Left renal pelvis (tissue), 4 donors: ENCODE measurements at places on chromosomes 3 and 15. TPM values are rescaled to one million over a fixed set of nuclear protein-coding genes. Genes with fewer than 3 reads are reported as not detected.
A peak's percentile ranks its signal among the peaks of the same experiment; 100 is the strongest.

GOLGA8J gene
- 0.59 TPM for polyA plus RNA-seq

IL17RC gene
- polyA plus RNA-seq = 44.0 TPM

TYRO3 gene
- polyA plus RNA-seq = 120 TPM

PLCH1 gene
- polyA plus RNA-seq = 10.4 TPM

GAP43 gene
- polyA plus RNA-seq = 5.8 TPM

NSMCE3 gene
- 8.7 TPM for polyA plus RNA-seq

RASGRF1 gene
- 0.54 TPM for polyA plus RNA-seq

CCDC14 gene
- polyA plus RNA-seq = 132 TPM

GOLGA6B gene
- polyA plus RNA-seq = not detected

DNA sequence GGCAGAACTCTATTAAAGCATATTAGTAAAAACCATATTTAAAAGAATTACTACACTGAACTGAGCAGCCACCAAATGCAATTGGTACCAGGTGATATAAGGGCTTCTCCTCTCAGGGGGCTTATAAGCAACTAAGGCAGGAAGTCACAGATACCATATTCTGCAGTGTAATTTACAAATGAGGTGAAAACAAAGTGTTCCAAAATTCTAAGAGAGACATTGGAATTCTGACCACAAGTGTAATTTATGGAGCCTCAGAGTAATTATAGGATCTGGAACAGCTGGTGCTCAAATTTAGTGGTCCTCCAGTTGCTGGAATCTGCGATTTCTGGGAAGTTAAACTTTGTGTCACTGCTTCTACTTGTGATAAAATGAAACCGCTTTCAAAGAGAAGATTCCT is 3.1 kb upstream of the NR1I2 start:
- no peak for DNase-seq

DNA sequence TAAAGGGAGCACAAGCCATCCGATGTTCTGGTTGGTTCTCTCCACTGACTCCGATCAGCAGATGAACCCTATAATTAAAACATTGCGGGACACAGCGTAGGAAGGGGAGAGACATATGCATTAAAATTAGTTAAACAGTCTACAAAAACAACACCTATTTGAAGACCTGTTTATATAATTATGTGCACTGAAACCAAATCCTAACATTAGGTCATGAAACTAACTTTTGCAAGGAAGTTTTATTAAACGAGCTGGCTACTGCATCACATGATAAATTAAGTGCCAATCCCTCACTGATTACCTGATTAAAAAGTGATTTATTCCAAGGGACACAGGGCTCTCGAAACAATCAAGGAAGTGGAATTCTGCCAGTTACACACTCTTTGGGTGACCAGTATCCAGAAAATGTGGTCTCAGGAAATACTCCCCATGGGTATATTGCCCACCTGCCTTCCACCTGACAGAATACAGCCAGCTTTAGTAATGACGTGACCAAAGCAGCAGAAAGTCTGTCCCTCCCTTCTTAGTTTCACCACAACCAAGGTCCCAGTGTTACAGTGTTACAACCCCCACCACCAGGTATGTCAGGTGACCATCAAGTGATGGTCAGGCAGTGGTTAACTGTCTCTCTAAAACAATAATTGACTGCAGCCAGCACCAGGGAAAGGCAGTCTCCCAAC is 69.5 kb downstream of the HERC1 start:
- no peak for DNase-seq

GRCh38 chr3:50503504-50504342 is at the start of gene CACNA2D2:
CACNA2D2 (minus strand) TSS chr3:50503634; CDS start chr3:50503423, 211 bp downstream.
- DNase-seq = no peak

GRCh38 chr3:48435774-48436476 is 4.0 kb downstream of the CCDC51 start:
- DNase-seq = no peak

GRCh38 chr3:181715571-181716340 is 4.0 kb downstream of the SOX2 start:
- DNase-seq = no peak

- DNase-seq = no peak
Observed at GRCh38 chr3:157073810-157074209, 86.1 kb downstream of the CCNL1 start.

GRCh38 chr15:79091204-79091867 is 756 bp upstream of the RASGRF1 start:
- DNase-seq = no peak

DNA sequence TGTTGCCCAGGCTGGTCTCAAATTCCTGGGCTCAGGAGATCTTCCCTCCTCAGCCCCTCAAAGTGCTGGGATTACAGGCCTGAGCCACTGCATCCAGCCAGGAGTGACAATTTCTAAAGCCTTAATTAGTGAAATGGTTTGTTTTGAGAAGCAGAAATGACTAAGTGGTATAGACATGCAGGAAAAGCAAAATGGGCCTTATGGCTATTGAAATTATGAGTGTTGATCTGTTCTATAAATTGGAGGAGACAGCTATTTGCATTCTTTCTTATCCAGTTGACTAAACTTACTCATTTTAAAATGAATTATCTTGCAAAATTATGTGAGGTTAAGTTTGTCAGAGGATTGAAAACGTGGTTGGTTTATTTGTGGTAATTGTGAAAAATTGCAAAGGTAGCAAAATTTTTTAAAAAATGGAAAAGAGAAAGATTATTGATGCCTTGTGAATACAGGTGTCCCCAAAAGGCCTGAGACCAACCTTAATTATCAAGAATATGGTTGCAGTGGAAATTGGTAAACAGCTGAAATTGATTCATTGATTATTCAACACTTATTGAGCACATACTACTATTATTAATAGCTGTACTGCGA is 7.9 kb downstream of the RAP2B start:
- DNase-seq = no peak

DNA sequence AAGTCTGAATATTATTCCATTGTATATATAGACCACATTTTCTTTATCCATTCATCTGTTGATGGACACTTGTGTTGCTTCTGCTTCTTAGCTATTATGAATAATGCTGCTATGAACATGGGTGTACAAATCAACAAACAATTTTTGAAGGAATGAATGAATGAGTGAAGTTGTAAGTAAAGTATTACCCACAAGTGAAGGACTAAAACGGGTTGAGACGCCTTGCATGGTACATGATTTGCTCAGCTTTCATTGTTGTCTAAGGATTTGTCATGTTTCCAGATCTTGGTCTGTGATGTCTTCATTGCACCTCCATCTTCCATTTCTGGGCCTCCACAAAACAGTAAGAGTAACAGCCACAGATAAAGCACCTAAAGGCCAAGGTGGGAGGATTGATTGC is 20.5 kb downstream of the IFT122 start:
- no peak for DNase-seq

DNA sequence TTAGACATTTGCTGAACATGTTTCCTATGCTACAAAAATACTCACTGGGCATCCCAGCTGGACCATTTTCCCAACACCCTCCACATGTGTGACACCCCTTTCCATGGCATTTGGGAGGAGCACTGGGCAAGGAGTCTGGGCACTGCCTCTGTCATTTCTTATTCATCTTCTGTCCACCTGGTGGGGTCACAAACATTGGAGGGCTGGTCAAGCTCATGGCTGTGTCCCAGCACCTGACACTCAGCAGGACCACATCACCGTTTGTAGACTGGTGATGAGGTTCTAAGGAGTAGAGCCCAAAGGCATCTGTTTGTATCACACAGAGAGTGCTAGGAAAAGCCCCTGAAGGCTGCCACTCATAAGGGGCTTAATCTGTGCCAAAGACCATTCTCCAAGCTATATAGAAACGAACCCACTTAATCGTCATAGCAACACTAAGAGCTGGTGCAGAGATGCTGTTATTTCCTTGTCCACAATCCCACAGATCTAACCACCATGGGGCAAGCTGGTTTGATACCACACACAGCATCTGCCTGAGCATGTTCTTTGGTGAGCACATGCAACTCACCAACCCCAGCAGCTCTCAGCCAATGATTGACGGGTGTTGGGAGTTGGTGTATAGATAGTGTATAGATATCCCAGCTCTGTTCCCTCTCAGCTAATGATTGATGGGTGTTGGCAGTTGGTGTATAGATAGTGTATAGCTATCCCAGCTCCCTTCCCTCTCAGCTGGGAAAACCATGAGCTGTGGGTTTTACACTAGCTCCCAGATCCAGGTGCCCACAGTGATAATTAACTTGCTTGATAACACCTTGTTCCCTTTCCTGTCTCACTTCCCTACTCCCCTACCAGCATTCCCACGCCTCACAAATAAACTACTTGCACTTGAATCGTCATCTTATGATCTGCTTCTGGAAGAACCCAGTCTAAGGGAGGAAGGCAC is 42.7 kb upstream of the ATP2B2 start:
- DNase-seq = no peak

DNA sequence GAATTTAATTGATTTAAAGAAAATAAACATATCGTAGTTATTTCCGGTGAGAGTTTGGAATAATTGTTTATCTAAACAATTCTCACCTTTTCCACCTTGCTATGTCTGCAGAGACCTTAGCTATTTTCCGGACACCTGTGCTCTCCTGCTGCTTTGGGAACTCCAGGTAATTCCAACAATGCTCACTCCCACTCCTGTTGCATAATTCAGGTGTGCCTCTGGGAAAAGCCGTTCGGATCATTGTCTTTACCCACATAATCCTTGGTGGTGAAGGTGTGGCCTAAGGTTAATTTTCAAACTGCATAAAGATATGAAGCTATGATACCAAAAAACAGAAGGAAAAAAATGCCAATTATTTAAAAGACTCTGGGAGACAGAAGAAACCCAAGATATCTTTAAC is 59.4 kb downstream of the LDHAL6B start:
- DNase-seq = no peak

DNA sequence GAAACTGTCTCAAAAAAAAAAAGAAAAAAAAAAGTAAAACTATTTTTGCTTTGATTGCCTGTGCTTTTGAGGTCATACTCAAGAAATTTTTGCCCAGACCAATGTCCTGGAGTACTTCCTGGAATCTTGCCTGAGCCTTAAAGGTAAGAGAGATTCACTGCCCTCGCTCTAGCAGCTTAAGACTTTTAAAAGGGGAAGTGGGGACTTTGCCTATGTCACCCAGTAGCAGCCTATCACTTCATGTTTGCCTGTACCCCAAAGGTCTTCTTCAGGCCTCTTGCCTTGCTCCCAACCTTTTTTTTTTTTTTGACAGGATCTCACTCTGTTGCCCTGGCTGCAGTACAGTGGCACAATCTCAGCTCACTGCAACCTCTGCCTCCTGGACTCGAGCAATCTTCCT is 18.9 kb upstream of the GOLGB1 start:
- no peak for DNase-seq

DNA sequence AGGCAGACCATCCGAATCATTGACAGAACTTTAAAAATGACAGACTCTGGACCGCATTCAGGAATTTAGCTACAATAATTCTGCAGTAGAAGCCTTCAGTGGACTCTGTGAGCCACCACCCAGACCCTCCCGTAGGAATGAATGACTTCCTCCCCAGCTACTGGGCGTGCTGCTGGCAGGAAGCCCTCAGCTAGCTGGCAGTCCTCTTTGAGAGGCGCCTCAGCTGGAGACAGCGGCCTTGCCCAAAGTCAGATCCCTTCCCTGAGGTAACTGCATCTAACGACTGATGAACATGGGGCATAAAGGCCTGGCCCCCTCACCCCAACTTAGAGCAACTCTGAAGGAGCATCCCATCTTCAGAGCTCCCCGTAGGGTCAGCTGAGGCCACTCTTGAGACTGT is 25.8 kb downstream of the CRABP1 start:
- DNase-seq = no peak

- DNase-seq = no peak
Observed at GRCh38 chr3:67524046-67524445, 130.4 kb downstream of the SUCLG2 start.

- DNase-seq = no peak
Observed at GRCh38 chr3:140711390-140712035, 33.6 kb downstream of the TRIM42 start.

GRCh38 chr3:147380387-147380951 is 25.9 kb downstream of the ZIC4 start:
- no peak for DNase-seq

GRCh38 chr15:81312790-81313543 is 11.0 kb downstream of the STARD5 start:
- DNase-seq = no peak

DNA sequence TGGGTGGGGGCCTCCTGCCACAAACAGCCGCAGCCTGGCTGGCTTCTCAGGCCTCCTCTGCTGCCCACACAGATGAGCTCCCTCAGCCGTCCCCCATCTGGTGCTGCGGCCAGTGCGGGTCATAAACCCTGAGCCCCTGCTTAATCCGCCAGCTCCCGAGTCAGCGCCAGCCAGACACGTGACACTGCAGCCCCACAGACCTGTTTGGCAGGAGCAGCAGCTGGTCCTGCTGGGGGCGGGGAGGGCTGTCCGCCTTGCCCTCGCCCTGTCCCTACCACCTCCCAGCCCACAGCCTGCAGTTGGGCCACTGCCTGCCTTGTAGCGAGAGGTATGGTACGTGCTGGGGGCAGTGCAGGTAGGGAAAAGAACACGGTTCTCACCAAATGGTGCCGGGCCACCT is 86.2 kb downstream of the IQSEC1 start:
- DNase-seq = no peak

GRCh38 chr3:185934767-185935464 is 2.9 kb downstream of the TRA2B start:
- DNase-seq = no peak

GRCh38 chr3:120145542-120146285 is 51.5 kb upstream of the GSK3B start:
- DNase-seq = no peak

- peak; percentile 33 for DNase-seq
Observed at GRCh38 chr3:141486496-141486745, 406 bp upstream of the RASA2 start.

DNA sequence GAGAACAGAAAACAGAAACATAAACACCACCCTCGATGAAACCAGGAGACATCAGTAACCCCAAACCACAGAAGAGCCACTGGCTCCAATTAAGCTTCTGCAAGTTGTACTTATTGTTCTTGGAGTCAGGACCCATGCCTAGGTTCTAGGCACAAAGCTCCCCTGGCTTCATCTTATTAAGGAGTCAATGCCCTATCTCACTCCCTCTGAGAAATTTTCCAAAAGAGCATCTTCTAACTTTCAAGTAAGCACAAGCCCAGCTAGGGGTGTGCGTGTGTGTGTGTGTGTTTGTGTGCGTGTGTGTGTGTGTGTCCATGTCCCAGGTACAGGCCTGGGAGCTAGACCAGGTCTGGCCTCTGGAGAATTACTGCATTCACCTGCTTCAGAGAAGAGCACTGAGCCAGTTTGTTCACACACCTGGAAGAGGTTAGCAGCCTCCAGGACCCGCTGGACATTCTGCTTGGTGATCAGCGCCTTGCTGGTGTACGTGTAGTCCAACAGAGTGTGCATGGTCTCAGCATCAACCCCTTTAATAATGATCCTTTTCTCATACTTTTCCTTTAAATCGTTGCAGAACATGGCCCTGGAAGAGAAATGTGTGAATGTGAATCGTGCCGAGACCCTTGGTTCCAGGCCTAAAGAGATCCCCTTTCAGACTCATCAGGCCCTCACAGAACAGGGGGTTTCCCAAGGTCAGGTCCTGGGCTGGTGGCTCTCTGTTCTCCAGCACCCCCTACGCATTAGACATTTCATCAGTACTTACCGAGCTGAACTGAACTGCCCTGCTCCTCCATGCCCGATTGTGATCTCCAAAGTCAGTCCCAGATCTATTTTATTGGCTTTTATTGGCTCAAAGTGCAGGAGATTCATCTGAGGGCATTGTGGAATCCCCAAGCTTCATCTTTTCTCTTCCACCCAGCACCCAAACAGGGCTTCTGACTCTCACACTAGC is 27.8 kb downstream of the KLHL6 start:
- DNase-seq = no peak
